ENCODE measurements at places on chromosomes 12 and 14. TPM values are rescaled to one million over a fixed set of nuclear protein-coding genes. Genes with fewer than 3 reads are reported as not detected.

DNA sequence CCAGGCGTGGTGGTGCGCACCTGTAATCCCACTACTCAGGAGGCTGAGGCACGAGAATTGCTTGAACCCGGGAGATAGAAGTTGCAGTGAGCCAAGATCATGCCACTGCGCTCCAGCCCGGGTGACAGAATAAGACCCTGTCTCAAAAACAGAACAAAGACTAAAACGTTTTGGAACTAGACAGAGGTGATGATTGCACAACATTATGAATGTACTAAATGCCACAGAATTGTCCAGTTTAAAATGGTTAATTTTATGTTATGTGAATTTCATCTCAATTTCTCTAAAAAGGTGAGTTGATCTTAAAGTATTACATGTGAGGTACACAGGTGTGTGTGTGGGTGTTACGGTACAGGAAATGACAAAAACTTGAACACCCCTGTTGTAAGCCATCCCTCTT is 16.5 kb downstream of the P2RX4 start:
- H3K27me3 ChIP-seq, result no peaks in the 10 kb centered on the region
- peak overlapping the region; percentile 69 for H3K27ac ChIP-seq
- H3K4me3 ChIP-seq, result no peak overlapping the region
- DNase-seq, result no peak
- H3K36me3 ChIP-seq, result peaks cover 77% of the 10 kb centered on the region

- H3K36me3 ChIP-seq, result no peaks in the 10 kb centered on the region
- DNase-seq, result no peak
- no peaks in the 10 kb centered on the region for H3K4me1 ChIP-seq
These were observed 35.6 kb upstream of the CMKLR1 start for GRCh38 chr12:108374596-108375320.

- no peaks in the 10 kb centered on the region for H3K4me1 ChIP-seq
- H3K4me3 ChIP-seq, result no peak overlapping the region
These were observed 90.7 kb downstream of the SINHCAF start for GRCh38 chr12:31234955-31235867.

Gene BMP4
- 20.0 TPM for total RNA-seq

DNA sequence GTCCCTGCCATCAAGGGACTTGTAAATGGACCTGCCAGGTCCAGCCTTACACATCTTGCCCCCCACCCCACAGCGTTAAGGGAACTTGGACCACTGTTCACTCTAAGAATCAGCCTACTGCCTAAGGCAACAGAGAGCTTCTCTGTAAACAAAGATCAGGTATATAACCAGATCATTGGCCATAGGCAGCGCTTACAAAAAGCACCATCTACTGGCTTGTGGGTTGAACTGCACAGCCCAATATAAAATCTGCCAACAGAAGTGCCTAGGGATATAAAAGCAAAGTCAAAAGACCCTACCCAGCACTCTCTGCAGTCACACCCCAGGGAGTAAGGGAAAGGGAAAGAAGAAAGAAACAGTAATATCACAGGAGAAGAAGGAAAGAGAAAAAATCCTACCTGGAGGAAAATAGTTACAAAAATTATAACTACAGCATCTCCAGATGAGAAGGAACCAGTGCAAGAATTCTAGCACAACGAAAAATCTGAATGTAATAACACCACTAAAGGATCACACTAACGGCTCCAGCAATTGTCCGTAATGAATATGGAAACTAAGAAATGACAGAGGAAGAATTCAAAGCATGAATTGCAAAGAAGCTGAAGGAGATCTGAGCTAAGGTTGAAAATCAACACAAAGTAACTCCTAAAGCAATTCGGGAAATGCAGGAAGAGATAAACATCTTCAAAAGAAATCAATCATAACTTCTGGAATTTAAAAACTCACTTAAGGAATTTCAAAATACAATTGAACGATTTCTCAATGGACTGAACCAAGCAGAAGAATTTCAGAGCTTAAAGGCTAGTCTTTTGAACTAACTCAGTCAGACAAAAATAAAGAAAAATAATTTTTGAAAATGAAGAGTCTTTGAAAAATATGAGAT is 95.2 kb upstream of the PCED1B start:
- no peak overlapping the region for H3K4me3 ChIP-seq
- H3K27me3 ChIP-seq, result no peaks in the 10 kb centered on the region
- H3K4me1 ChIP-seq, result no peaks in the 10 kb centered on the region
- no peaks in the 10 kb centered on the region for H3K36me3 ChIP-seq
- no peak overlapping the region for H3K27ac ChIP-seq

Gene OTOGL
- total RNA-seq, result 0.58 TPM

Gene KRT8
- 1,740 TPM for total RNA-seq

DNA sequence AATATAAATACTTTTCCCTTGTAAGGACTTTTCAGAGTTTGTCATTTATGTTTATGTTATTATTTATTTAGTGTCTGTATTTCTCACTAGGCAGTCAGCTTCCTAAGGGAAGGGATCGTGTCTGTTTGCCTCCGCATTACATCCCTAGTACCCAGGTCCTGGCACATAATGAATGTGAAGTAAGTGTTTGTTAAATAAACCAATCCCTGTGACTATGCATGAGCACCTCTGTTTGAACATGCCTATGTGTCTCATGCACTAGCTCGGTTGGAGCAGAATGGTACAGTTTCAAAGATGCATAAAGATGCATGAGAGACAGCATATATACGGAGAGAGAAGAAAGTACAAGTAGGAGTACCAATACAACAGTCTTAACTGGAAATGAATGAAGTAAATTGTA is 99.3 kb downstream of the KIF21A start:
- peaks cover 13% of the 10 kb centered on the region for H3K36me3 ChIP-seq
- DNase-seq, result no peak
- H3K27ac ChIP-seq, result no peak overlapping the region
- no peaks in the 10 kb centered on the region for H3K4me1 ChIP-seq
